Left cardiac atrium (tissue), 4 donors: ENCODE measurements at places on chromosomes 7 and 10. TPM values are rescaled to one million over a fixed set of nuclear protein-coding genes. Genes with fewer than 3 reads are reported as not detected.

DNA sequence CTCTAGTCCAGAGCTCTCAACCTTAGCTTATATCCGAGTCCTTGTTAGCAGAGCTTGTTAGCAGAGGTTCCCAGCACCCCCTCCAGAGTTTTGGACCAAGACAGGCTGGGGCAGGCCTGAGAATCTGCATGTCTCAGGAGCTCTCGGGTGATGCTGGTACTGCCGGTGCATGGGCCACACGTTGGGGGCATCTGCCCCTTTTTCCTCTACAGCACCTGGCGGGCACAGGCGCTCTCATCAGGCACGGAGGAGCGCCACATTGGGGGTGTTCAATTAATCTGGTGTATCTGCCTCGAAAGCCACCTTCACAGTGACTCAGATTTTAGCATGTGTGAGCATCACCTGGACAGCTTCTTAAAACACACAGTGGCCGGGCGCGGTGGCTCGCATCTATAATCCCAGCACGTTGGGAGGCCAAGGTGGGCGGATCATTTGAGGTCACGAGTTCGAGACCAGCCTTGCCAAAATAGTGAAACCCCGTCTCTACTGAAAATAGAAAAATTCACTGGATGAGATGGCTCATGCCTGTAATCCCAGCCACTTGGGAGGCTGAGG lies 117.7 kb downstream of the ELFN1 start:
- DNase-seq: no peak

- peak; percentile 82 for DNase-seq
Measured at GRCh38 chr10:35640474-35640873, 1.6 kb downstream of the FZD8 start.

GRCh38 chr10:114940735-114941134 lies 2.7 kb downstream of the TRUB1 start:
- no peak for DNase-seq

DNA sequence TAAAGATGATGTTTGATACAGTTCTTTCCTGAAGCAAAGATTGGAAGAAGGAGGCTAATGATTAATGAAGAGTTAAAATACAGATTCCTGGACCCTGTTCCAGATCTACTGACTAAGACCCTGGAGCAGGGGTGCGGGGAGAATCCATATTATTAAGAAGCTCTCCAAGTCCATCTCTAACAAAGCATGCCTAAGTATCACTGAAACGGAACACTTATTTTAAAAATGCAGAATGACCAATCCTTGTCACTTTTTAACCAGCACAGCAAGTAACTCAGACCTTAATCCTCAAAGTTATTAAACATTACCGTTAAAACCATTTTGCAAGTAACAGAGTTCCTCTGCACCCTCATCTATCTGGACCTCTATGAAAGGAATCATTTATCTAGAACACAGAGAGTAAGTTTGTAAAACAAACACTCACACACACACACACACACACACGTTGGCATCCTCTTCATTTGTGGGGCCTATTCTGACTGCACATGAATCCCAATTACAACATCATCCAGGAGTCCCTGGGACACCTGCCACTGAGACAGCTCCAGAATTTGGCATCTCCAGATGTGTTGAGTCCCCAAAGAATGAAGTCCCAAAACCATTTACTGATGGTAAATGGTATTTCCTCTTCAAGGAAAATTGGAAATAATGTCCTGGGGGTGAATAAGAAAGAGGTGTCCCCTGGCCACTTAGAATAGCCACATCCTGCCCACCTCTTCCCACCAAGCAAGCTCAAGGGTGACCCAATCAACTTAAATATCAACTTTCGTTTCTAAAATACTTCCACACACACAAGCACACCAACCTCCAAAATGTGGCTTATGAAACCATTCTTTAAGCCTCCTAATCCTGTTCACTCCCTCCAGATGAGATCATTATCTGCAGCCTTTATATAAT lies 117.5 kb downstream of the PARD3 start:
- no peak for DNase-seq

GRCh38 chr7:90939666-90940065 lies 324.6 kb upstream of the FZD1 start:
- no peak for DNase-seq

DNA sequence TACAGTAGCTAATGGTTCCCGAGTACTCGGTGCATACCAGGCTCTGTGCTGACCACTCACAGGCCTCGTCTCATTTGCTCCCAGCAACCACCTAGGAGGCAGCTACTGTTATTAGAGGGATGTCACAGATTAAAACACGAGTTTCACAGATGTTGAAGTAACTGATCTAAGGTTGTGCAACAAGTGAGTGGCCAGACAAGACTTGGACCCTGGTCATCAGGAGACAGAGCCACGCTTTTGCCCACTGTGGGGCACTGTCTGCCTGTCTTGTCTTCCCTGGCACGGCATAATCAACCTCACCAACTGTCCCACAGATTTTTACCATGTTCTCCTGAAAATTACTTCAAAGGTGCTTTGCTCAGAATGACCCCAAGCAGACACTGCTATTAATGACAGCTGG lies 111.6 kb upstream of the HABP2 start:
- DNase-seq: no peak

DNA sequence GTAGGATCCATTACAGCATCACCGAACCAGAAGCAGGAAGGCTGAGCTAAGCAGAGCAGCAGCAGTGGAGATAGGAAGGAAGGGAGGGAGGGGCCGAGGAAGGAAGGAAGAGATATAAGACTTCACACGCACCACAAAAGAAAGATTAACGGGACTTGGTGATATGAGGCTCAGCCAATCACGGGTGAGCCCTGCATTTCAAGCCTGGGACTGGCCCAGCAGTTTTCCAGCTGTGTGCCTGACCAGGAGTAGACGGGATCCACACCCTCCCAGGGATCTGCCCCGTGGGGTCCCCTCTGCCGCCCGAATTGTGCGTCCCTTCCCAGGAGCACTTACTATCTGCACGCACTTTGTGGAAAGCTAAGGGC lies 16.2 kb downstream of the ATG9B start:
- peak; percentile 63 for DNase-seq

DNA sequence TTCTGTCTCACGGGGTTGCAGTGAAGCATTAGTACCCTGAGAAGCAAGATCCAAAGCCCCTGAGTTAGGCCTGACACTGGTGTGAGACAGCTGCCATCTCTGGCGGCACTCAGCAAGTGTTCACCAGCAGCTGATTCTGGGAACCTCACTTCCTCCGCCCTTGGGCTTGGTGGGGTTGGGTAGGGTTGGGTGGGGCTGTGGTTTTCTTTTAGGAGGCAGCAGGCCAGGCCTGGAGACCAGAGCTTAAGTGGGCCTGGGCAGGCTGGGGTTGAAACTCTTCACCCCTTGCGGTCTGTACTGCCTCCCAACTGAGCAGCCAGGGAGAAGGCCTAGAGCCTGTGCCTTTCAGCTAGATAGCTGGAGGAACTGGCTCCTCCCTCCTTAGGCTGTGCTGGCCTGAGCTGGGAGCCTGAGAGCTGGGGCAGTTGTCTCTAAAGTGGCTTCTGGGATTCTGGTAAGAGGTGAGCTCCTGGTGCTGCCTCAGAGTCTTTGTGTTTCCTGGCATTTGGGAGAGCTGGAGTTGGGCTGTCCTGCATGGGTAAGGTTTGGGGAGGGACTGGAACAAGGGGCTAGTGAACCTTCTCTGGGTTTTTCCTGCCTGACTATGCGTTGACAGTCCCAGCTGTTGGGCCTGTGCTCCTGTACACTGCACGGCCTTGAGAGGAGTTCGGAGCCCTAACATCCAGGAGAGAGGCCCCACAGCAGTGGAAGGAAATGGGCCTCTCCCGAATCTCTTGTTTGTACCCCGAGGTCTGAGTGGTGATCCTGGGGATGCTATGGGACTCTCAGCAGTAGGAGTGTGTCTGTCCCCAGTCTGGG lies 5.1 kb downstream of the TSPAN14 start:
- DNase-seq: peak; percentile 73

DNA sequence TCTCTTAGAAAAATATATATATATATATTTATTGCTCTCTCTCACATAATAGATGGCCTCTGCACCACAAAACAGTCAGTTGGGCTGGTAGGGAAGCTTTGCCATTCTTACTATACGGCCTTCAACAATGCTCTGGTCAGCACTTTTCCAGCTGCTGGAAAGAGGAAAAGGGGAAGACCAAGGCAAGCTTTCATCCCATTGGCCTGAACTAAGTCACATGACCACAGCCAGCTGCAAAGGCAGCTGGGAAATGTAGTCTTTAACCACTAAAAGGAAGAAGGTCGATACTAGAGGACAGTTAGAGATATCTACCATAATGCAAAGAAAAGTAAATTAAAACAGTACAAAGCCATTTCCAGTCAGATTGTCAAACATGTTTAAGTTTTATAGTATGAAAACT lies 58.4 kb upstream of the MACROH2A2 start:
- DNase-seq: peak; percentile 24

DNA sequence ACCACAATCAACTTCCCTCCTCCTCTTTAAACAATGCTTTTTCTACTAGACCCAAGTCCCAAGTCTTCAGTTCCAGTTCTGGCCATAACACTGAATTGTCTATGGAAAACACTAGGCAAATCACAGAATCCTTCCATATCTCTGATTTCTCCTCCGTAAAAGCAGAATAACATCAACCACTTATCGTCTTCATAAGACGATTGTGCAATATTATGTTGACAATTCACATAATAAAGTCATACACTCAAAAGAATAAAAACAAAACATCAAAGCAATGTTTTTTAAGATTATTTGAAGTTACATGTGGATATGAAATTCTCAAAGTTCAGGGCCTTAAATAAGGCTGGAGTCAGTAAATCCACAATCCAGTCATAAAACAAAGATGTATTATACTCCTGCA lies 84.4 kb downstream of the MTERF1 start:
- no peak for DNase-seq

DNA sequence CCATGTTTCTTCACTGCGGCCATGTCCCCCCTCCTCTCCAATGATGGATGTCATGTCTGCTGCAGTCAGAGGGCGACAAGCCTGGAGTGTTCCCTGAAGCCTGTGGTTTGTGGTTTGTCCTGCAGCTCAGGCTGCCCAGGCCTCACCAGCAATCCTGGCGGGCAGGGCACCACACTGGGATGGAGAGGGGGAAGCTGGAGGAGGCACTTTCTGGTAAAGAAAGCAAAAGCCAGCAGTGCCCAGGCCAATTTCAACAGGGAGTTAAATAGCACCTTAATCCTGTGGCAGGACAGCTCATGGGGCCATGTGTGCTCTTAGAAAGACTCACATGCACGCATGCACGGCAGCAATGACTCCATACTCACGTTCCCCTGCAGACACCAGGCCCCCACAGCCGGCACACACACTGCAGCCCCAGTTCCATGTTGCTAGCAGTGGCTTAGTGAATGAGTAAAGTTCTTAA lies 158.3 kb downstream of the EGFR start:
- DNase-seq: no peak

DNA sequence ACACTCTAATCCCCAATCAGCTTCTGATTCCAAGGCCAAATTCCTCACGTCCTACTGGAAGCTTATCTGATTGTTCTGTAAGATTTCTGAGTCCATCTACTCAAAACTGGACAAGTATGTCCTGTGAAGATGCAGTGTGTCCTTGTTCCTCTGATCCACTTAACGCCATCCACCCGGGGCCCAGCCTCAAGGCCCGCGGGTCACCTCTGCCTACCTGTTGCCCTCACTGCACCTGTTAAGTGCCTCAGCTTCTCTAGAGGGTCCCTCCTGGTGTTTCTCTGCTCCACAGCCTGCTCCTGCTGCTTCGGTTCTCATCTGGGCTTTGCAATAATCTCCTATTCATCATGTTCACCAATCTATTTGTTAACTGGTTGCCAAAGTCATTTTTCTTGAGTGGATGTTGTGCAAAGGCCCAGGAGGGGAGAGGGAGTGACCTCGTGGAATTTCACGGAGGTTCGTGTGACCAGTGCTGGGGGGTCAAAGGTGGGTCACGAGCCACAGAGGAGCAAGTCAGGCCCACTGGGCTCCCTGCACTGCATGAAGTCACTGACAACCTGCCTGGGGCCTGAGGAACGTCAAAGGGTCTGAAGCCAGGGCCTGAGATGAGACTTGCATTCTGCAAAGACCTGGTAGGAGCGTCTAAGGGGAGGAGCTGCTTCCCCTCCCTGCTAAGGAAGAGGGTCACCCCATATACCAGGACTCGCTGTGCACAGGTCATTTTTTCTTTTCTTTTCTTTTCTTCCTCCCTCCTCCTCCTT lies 338.1 kb downstream of the WDR37 start:
- no peak for DNase-seq

DNA sequence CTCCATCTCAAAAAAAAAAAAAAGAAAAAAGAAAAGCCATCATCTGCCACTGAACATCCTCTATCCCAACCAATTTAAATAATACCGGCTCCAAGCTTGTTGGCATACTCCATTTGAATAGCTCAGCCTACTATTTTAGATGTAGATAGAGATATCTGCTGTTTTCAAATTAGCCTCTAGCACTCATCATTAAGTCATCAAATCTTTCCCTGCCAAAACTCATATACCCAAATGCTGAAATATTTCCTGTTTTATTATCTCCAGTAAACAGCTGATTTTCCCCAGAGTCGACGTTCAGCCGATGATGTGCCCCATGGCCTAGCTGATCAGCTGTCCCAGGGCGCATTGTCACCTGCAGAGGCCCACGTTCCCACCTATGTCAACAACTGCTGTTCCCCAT lies 34.5 kb upstream of the FRMD4A start:
- DNase-seq: no peak

DNA sequence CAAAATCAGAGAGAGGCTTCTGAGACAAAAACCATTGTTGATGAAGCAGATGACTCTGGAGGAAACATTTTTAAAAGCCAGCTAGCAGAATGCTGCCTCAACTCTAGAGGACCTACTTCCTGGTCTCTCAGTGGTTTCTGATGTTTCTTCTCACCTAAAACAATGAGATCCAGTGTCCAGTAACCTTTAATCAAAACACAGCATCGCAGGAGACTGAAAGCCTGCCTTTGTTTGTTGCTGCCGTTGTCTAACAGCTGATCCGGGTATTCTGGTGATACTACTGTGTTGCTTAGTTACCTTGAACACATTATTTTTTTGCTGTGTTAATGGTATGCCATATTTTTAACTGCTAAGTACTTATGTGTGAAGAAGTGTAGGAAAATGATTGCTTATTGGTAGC lies 70.9 kb downstream of the WIPF3 start:
- no peak for DNase-seq

GRCh38 chr7:4720225-4720624 lies 38.1 kb downstream of the FOXK1 start:
- no peak for DNase-seq

Gene AOC1
- total RNA-seq: 0.37 TPM

Gene TACR2
- 0.24 TPM for total RNA-seq

Gene AGR2
- total RNA-seq: not detected

Gene OIT3
- total RNA-seq: 0.29 TPM

Gene SLC13A1
- not detected for total RNA-seq

Gene NKX1-2
- total RNA-seq: not detected
